A549 treated with Hydrocortisone at 1 μM for 4 hours (cell line): ENCODE measurements at places on chromosomes 12 and 14. TPM values are rescaled to one million over a fixed set of nuclear protein-coding genes. Genes with fewer than 3 reads are reported as not detected.

STAC3 gene
- total RNA-seq, result 0.18 to 0.36 TPM (median 0.30 TPM) in 5 replicates

CIROP gene
- not detected in 5 replicates for total RNA-seq

UNC79 gene
- 0.01 to 0.02 TPM (median 0.02 TPM) in 3 of 5 replicates, not detected in the others for total RNA-seq

RHNO1 gene
- 42.0 to 50.7 TPM (median 47.4 TPM) in 5 replicates for total RNA-seq

ISM2 gene
- total RNA-seq, result 0.39 to 0.58 TPM (median 0.49 TPM) in 5 replicates

FAM181A gene
- not detected in 5 replicates for total RNA-seq

GALNT8 gene
- not detected in 5 replicates for total RNA-seq

TRPV4 gene
- 0.06 to 0.16 TPM (median 0.13 TPM) in 5 replicates for total RNA-seq

ENDOU gene
- total RNA-seq, result 0.05 TPM in 2 of 5 replicates, not detected in the others

SPIC gene
- not detected in 5 replicates for total RNA-seq

BHLHE41 gene
- 0.53 to 1.5 TPM (median 0.69 TPM) in 5 replicates for total RNA-seq

PTPN21 gene
- 7.1 to 9.7 TPM (median 9.0 TPM) in 5 replicates for total RNA-seq

CFAP54 gene
- total RNA-seq, result 0.54 to 1.3 TPM (median 1.1 TPM) in 5 replicates

RIMKLB gene
- total RNA-seq, result 16.5 to 22.9 TPM (median 19.8 TPM) in 5 replicates

C14orf39 gene
- not detected in 5 replicates for total RNA-seq
